ENCODE measurements at places on chromosomes 5 and 9. TPM values are rescaled to one million over a fixed set of nuclear protein-coding genes. Genes with fewer than 3 reads are reported as not detected.

POLR3G gene
- total RNA-seq: 13.7 TPM

GPR150 gene
- total RNA-seq: 0.25 TPM

TRAF1 gene
- total RNA-seq: 0.66 TPM

PCDHGB4 gene
- total RNA-seq: 3.1 TPM

PCDHGB2 gene
- total RNA-seq: 10.2 TPM

DNA sequence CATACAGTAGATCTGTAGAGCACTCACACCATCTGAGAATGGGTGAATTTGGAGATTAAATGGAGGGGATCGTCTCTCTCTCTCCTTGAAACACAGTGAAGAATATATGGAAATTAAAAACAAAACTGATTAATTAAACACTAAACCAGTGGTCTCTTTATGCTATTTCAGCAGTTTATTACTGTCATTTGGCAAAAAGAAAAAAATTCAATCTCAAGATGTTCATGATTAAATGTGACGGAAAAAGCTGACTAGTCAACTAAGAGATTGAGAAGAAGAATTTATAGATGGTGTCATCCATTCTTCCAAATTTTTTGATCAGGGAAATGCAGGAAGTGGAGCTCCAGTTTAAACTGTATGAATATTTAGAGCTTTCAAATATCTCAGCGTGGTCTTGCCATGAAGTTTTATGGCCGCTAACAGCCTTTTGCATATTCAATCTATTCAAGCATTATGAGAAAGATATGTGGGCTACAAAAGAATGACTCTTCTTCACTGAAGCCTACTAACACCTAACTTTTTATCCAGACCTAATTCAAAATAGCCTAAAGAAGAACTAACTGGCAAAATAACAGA is 121.6 kb upstream of the DPYSL3 start:
- no peak overlapping the region for H3K27ac ChIP-seq
- no peaks in the 10 kb centered on the region for H3K36me3 ChIP-seq

Measured in HFFc6 (cell line).